ENCODE measurements at places on chromosomes 11 and 22.

- no peak for DNase-seq
Observed at GRCh38 chr11:21082853-21083252, 413.5 kb downstream of the NELL1 start.

GRCh38 chr11:131486937-131487635 is 116.7 kb downstream of the NTM start:
- DNase-seq: no peak

GRCh38 chr11:65288706-65289536 is 25.7 kb upstream of the CDC42EP2 start:
- no peak for DNase-seq

GRCh38 chr11:88208745-88209144 is 33.5 kb upstream of the RAB38 start:
- DNase-seq: no peak

DNA sequence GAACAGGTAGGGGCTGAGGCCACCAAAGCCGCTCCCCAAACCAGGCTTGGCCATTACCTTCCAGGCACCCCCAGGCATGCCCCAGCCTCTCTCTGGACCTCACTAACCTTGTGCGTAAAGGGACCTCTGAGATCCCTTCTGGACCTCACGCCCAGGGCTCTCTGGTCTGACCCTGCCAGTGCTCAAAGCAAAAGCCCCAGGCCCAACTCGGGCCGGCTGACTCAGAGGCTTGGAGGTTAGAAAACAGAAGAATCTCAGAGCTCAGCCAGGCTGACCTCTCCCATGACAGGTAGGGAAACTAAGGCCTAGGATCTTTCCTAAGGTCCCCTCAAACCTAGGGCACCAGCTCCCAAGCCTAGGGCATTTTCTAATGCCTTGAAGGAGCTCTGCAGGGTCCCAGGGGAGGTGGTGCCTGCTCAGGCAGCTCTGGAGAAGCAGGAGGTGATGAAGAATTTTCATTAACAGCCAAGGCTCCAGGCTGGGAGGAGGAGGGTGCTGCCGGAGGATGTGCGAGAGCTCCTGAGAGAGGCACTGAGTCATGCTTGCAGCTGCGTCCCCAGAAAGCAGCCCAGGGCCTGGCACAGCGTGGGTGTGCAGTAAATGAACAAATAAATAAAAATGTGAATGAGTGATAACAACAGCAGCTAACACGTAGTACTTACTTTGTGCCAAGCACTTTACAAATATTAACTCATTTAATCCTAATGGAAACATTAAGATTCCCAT is 25.6 kb downstream of the ARRB1 start:
- DNase-seq: peak; percentile 55

DNA sequence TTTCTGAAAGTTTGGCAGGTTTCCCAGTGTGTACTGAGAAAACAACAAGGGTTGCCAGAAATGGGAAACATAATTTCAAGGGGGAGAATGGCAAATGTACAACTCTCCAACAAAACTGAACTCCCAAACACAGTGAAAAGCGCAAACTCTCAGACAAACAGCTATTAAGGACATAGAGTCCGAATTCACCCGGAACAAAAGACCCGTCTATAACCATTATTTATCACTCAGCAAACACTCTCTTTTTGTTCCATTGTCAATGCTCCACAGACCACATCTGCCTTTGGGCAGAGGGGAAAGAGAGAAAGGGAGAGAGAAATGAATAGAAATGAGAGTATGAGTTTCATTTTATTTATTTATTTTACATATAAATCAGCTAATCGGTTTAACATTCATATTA is 21.7 kb downstream of the KIRREL3 start:
- no peak for DNase-seq

DNA sequence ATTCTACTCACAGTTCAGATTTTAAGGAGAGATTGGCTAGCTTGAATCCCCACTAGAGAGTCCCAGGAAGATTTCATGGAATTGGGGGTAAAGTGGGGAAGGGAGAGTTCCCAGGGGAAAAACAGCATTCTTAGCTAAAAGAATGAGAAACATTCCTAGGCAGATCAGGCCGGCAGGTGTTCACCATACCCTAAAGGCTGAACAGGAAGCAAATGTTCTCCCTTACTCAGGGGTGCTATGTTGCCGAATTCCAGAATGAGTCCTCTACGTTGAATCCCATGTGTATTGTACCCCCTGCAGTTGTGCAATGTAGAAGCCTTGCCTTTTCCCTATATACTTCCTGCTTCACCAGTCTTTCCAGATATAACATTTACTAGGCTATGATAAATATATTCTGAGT is 135.2 kb upstream of the NCAM1 start:
- DNase-seq: no peak

GRCh38 chr11:6646071-6646470 is 9.5 kb downstream of the DCHS1 start:
- no peak for DNase-seq

GRCh38 chr11:28756977-28757376 is 648.8 kb downstream of the METTL15 start:
- peak; percentile 68 for DNase-seq

- DNase-seq: peak; percentile 3
Observed at GRCh38 chr11:115226556-115226955, 277.7 kb downstream of the CADM1 start.

GRCh38 chr11:69290806-69291205 is 3.1 kb upstream of the MYEOV start:
- no peak for DNase-seq

- no peak for DNase-seq
Observed at GRCh38 chr11:59943997-59944714, 5.9 kb downstream of the OOSP1 start.

DNA sequence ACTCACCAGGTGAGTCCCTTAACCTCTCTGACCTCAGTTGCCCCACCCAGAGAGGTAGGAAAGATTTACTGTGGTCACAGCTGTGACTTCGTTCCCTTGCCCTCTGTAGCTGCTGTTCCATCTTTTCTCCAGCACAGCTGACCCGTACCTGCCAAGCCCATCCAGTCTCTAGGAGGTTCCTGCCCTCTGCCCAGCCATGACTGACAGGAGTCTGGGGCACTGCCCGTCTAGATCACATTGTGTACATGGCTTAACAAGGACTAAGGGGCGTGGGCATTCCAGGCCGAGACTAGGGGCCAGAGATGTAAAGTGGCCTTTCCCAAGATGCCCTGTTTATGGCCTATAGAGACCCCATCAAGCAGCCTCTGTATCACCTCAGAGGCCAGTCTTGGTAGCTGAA is 132.0 kb downstream of the PARVA start:
- no peak for DNase-seq

- no peak for DNase-seq
Observed at GRCh38 chr11:62217191-62217748, 8.8 kb downstream of the SCGB2A1 start.

DNA sequence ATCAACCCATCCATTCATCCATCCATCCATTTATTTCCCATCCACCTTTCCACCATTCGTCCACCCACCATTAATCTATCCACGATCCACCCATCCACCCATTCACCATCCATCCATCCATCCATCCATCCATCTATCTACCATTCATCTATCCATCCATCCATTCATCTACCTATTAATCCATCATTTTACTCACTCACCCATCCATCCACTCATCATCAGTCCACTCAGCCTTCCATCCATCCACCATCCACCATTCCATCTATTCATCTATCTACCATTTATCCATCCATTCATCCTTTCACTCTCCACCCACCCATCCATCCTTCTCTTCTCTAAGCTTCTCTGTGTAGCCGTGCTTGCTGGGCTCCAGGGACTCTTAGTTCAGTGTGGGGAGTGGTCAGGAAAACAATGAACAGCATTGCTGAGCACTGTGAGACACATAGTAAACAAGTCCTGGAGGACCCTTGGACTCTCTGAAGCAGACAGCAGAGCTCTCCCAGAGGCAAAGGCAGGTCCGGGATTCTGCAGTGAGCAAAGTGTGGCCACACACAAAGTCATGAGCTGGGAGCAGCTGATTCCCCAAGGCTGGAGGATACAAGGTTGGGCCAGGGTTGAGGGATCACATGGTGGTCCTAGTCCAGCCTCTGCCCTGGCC is 642.2 kb downstream of the BRD1 start:
- no peak for DNase-seq

DNA sequence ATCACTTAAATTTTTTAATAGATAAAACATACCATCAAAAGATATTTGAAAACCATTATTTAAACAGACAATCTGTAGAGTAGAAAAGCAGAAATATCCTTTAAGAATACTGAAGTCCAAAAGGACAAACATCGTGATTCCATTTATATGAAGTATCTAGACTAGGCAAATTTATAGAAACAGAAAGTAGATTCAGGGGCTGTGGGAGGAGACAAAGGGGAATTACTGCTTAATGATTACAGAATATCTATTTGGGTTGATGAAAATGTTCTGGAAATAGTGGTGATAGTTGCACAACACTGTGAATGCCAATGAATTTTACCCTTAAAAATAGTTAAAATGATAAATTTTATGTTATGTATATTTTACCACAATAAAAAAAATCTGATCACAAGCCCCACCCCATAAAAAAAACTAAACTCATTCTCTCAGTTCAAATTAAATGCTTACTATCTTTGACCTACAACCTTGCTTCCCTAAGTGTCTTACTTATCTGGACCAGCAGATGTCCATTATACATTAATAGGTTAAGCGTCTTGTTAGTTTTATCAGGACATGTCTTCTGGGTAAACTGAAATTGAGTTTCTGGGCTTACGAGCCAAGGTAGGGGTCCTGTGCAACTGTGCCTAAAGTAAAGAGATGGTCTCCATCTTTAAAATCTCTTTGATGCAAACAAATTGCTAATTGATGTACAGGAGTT is 86.3 kb downstream of the FCHSD2 start:
- DNase-seq: no peak

DNA sequence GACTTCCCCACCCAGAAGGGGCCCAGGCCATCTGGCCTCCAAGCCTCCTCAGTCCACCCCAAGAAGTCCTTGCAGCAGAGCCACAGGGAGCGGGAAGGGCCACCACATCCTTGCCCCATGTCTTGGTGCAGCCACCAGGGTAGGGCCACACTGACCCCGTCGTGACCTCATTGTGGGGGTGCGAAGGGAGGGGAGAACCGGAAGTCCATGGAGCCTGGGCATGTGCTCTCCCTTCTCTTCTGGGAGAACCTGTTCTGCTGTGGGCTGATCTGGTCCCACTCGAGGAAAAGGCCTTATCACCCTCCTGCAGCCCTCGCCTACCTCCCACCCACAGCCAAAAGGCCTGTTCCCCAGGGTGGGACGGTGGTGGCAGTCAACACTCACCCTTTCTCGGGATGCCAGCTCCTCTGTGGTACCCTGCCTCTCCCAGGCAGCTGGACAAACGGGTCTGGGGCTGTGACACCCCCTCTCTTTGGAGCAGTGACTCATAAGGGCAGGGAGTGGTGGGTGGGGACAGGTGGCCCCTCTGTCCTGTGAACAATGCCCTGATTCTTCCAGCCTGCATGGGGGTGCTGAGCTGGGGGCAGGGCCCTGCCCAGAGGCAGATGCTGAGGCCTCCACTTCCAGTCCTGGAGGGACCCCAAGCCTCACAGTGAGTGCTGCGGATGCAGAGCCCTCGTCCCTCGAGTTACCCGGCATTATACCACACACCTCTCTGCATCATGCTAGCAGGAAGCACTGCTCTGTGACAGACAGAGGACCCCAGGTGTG is 14.6 kb upstream of the CTSD start:
- DNase-seq: no peak

DNA sequence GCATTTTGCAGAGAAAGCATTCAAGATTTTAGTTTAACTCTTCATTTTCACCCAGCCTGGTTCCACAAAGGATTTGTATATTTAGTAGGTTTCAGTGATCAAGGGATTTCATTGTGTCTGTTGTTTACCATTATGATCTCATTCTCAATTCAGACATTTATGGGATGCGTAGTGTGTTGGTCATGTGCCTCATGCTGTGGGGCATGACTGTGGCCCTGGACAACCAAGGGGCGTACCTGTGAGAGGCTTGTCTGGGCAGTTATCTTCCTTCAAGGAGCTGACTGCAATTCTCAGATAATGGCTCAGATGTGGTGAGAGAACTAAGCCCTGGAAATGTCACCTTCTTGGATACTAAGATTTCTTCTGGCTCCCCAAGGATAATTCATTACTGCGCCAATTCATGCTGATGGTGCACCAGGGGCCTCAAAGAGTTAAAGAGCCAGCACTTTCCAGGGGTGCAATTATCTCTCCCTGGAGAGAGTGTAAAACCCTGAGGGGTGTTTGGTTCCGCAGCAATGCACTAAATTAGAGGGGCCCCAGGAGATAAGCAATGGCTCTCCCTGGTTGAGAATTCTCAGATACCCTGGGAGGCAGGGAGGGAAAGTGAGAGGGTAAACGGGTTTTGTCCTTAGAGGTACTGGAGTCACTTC is 32.2 kb downstream of the SLC6A5 start:
- DNase-seq: no peak

GRCh38 chr11:39205236-39205995 is 2254.0 kb downstream of the LRRC4C start:
- no peak for DNase-seq

Data from GM04504 (cell line).